ENCODE measurements at places on chromosomes 6 and 20.

DNA sequence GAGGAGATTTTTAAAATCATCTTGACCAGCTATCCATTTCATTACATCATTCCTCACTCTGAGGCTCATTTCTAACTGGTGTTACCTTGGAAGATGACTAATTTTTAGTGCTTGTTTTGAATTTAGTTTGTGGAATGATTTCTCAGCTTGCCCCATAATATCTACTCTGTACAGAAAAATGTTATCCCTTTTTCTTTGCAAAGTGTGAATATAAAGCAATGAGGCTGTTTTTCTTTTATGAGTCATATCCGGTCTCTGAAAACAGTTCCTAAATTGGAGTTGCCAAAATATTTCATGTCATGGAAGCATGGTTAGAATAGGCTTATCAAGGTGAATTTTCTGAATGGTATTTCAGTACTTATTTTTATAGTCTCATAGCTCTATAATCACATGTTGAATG lies 43.8 kb downstream of the FUT9 start:
- DNase-seq = no peak

DNA sequence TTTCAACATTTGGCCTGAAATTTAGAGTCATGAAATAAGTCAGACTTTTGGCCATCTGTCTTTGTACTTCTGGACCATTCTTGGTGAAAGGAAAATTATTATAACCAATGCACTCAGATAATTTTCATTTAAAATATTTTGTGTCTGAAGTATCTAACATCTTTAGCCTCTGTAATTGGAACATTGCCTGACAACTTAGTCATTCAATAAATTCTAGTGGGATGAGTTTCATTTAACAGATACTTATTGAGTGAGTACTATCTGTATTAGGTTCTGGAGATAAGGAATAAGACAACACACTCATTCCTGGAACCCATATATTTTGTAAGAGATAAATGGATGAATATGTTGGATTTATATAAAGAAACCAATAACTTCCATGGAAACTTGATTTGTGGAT lies 536.0 kb downstream of the BCKDHB start:
- DNase-seq = no peak

GRCh38 chr6:105449756-105450390 lies 47.0 kb upstream of the PREP start:
- DNase-seq = no peak

DNA sequence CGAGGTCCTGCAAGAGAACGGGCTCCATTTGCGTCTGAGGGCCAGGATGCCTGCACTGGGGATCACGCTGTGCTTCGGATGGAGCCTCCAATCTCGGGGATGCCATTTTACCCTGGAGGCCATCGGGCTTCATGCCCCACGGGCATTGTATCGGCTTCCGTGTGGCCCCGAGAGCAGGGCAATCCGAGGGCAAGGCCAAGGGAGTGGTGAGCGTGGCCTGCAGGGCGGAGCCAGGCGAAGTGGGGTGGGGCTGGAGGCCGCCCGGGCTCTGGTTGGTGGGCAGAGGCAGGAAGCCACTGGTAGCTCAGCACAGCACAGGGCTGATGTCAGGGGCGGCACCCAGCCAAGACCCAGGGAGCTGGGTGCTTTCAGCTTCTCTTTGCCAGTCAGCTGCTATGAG lies 57.5 kb upstream of the BHLHE23 start:
- DNase-seq = no peak

DNA sequence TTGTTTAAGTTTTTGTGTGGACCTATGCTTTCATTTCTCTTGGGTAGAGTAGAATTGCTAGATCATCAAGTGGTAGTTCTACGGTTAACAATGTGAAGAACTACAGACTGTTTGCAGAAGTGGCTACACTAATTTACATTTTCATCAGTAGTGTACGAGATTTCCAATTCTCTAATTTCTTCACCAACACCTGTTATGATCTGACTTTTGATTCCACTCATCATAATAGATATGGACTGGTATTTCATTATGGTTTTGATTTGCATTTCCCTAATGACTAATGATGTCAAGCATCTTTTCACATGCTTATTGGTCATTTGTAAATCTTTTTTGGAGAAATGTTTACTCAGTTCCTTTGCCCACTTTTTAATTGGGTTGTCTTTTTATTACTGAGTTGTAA lies 244.4 kb downstream of the GMDS start:
- no peak for DNase-seq

GRCh38 chr6:158040804-158041347 lies 59.2 kb downstream of the SYNJ2 start:
- DNase-seq = no peak

- DNase-seq = no peak
Measured at GRCh38 chr6:85459224-85459901, 9.5 kb downstream of the NT5E start.

GRCh38 chr20:25470045-25470444 lies 62.6 kb downstream of the GINS1 start:
- no peak for DNase-seq

DNA sequence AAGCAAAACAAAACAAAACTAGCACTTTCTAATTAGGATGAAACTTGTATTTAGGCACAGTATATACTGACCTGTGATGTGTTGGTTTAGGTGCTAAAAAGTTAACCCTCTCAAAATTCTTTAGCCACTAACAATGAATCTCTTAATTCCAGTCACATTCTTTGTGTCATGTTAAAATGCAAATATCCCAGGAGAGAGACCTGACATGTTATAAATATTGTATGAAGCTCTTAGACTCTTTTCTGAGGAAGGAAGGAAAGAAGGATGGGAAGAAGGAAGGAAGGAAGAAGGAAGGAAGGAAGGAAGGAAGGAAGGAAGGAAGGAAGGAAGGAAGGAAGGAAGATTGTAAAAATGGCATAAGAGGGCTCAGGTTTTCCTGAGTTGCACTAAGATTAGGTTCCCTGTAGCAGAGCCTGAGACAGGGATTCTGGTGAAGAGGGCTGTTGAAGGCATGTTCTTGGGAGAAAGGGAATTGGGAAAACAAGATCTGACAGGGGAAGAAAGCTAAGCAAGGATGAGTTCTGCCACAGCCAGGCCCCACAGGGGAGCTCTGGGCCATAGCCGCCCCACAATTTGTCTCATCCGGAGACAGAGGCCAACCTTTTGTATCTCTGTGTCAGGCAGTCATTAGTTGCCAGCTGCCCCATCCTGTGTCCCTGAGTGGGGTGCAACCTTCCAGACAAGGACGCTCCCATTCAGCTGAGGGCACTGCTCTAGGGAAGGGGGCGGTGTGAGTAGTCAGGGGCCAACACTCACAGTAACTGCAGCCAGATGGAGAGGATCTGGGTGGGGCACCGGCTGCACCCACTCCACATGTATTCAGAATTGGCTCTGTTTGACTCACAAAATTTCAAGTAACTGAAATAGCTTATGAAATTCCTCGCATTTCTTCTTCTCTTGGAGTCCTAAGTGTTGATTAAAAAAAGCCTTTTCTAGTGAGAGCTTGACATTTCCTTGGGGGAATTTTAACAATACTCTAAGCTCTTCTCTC lies 189.3 kb upstream of the ARG1 start:
- no peak for DNase-seq

All from stimulated activated CD8-positive, alpha-beta memory T cell treated with anti-CD3 and anti-CD28 coated beads, Interleukin-4, amount 100 ng/mL, for 1 hour (primary cell).